Naive thymus-derived CD8-positive, alpha-beta T cell (primary cell): ENCODE measurements at places on chromosomes 4 and X.

DNA sequence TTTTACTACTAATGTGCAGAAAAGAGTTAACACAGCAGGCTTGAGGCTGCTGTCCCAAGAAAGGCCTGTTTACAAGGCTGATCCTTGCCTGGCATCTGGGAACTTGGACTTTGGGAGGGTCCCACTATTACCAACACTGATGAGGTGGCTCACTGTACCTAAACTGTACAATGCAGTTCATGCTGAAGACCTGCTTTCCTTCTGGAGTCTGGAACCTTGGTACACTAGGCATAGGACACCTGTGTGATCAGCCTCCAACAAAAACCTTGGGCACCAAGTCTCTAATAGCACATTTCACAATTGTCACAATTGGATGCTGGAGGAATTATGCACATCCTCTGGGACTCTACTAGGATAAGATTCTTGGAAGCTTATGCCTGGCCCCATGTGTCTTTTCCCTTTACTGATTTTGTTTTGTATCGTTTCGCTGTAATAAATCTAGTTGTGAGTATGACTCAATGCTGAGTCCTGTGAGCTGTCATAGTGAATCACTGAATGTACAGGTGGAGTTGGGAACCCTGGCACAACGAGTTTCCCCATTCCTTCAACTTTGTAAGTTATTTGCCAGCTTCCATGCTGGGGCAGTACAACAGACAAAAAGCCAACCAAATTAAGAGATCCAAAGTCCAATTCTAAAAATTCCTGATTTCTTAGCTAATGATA is 45.9 kb downstream of the TEC start:
- H3K36me3 ChIP-seq = peaks cover 25% of the 10 kb centered on the region
- H3K4me1 ChIP-seq = no peaks in the 10 kb centered on the region
- no peak overlapping the region for H3K27ac ChIP-seq
- no peak for DNase-seq
- H3K4me3 ChIP-seq = no peak overlapping the region

GRCh38 chrX:97522307-97522706 is 638.6 kb downstream of the RPA4 start:
- no peak overlapping the region for H3K27ac ChIP-seq
- no peaks in the 10 kb centered on the region for H3K4me1 ChIP-seq
- no peak overlapping the region for H3K4me3 ChIP-seq
- H3K36me3 ChIP-seq = peaks cover 8% of the 10 kb centered on the region
- H3K27me3 ChIP-seq = no peaks in the 10 kb centered on the region

DNA sequence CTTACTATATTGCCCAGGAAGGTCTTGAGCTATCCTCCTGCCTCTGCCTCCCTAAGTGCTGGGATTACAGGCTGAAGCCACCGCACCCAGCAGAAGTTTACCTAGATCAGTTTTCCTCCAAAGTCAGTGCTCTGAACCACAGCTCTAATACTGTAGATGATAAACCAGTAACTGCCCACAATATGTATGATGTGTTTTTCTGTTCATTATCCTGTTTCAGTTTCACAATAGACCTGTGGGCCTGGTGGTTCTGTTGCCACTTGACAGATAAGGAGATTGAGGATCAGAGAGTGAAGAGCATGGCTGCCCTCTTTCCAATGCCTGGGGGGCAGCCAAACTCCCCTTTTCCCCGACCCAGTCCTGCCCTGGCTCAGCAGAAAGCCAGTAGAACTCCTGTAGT is 87.0 kb downstream of the EFNB1 start:
- H3K36me3 ChIP-seq = no peaks in the 10 kb centered on the region
- no peaks in the 10 kb centered on the region for H3K4me1 ChIP-seq
- no peak for DNase-seq
- no peak overlapping the region for H3K27ac ChIP-seq
- H3K27me3 ChIP-seq = no peaks in the 10 kb centered on the region

- no peak for DNase-seq
- H3K4me3 ChIP-seq = no peak overlapping the region
- H3K27me3 ChIP-seq = no peaks in the 10 kb centered on the region
- no peaks in the 10 kb centered on the region for H3K36me3 ChIP-seq
Observed at GRCh38 chrX:103187953-103188475, 26.9 kb upstream of the BEX4 start.

GRCh38 chr4:152360045-152360410 is 175.9 kb downstream of the FBXW7 start:
- no peak for DNase-seq
- no peaks in the 10 kb centered on the region for H3K27me3 ChIP-seq
- peaks cover 5% of the 10 kb centered on the region for H3K36me3 ChIP-seq
- no peak overlapping the region for H3K4me3 ChIP-seq

DNA sequence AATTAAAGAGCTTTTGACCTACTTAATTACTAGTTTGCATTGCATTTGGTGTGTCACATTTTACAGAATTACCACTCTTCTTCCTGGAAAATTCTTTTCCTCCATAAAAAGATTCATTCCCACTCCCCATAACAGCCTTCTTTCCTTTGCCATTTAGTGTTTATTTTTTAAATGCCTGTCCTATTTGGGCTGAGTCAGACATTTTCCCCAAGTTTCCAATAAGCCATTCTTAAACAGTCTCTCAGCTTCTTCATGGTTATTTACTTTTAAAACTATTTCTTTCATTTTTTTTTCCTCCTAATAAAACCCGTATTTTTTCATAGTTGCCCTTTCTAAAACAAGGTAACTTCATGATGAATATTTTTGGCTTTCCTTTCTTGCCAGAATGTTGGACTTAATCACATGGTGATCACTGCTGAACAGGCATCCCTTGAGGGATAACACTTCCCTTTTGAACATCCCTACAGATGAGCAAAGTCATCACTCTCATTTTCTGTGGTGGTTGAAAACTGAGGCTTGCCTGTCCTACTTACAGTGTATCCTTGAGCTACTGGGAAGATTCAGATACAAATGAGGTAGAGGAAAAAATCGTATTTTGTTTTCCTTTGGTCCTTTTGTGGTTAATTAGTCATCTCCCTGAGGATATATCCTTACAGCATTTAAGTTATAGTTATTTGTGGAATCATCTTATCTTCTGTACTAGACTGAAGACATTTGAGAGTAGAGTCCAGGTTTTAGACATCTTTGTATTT is 520.5 kb upstream of the NR3C2 start:
- H3K4me3 ChIP-seq = no peak overlapping the region
- no peaks in the 10 kb centered on the region for H3K4me1 ChIP-seq
- DNase-seq = no peak
- no peaks in the 10 kb centered on the region for H3K36me3 ChIP-seq
- H3K27ac ChIP-seq = no peak overlapping the region

DNA sequence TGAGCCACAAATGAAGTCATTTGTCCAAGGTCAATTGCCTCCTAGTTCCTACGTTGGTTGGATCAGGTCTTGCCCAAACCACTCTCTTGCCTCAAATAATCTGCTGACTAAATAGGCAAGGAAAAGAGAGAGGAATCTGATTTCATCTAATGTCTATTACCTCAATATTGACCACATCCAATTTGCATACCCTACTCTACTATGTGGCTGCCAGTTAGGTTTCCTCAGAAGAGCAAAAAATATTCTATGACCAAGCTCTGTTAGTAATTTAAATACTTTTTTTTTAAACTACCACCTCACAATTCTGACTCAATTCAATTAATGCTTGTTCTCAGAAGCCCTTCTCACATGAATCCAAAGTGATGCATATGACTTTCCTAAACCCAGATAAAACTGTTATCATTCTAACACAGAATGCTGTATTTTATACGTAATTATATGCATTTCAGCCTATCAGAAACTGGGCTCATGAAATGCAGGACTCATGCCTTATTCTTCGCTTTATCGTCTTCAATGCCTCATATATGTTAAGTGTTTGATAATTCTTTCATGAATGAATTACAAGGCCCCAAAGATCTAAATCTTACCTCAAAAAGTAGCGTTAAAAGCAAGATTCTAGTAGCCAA is 98.6 kb downstream of the HUWE1 start:
- H3K4me3 ChIP-seq = no peak overlapping the region
- no peaks in the 10 kb centered on the region for H3K36me3 ChIP-seq
- no peak overlapping the region for H3K27ac ChIP-seq
- no peaks in the 10 kb centered on the region for H3K4me1 ChIP-seq

DNA sequence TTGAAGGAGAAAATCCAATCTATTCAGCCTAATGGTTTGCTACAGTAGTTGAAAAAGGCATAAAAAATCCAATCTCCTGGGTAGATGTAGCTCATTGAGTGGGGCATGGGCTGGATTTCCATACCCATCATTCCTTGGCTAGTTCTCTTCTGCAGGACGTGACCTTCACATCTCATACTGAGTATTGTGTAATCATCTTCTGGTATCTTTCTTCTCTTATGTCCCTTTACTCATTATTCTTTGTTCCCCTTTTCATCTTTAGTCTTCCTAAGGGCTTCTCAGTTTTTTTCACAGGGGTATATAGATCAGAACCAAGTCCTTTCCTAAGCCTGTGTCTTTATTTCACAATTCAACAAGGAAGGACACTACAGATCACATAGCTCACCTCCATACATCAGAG is 727.6 kb upstream of the MAGEB2 start:
- no peak overlapping the region for H3K4me3 ChIP-seq
- no peak overlapping the region for H3K27ac ChIP-seq
- H3K27me3 ChIP-seq = no peaks in the 10 kb centered on the region
- no peaks in the 10 kb centered on the region for H3K36me3 ChIP-seq
- H3K4me1 ChIP-seq = no peaks in the 10 kb centered on the region

GRCh38 chr4:170089274-170089667 is 485 bp downstream of the AADAT start:
- no peak for DNase-seq
- H3K27me3 ChIP-seq = peaks cover 30% of the 10 kb centered on the region
- peaks cover 22% of the 10 kb centered on the region for H3K4me1 ChIP-seq
- H3K27ac ChIP-seq = no peak overlapping the region
- H3K36me3 ChIP-seq = no peaks in the 10 kb centered on the region
- H3K4me3 ChIP-seq = peak overlapping the region; percentile 66

DNA sequence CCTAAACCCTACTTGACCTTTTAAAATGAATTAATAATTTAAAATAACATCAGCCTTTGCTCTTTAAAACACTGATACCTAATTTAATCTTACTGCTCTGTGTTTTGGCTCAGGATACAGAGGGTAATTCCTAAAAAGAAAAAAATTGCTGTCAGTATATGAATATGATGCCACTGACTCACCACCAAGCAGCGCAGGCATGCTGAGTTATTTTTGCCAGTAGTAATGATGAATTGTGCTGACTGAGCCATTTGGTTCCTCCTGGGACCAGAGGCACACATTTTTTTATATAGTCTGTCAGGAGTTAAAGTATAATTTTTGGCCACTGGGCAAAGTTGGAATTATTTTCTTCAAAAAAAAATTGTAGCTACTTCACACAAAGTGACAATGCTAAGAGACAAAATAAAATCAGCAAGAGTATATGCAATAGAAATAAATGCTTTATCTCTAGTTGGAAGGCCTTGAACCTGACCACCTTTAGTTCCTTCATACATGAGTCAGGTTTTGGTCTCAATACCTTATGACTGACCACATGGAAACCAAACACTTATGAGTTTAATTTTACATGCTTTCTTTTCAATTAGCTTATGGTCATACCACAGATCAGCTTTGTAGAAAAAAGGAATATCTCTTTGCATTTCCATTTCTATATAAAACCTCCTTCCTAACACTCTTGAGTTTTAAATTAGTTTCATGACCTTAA is 115.1 kb downstream of the PPP3CA start:
- no peaks in the 10 kb centered on the region for H3K27me3 ChIP-seq
- H3K4me3 ChIP-seq = no peak overlapping the region
- H3K4me1 ChIP-seq = peaks cover 12% of the 10 kb centered on the region
- no peak overlapping the region for H3K27ac ChIP-seq
- no peaks in the 10 kb centered on the region for H3K36me3 ChIP-seq

DNA sequence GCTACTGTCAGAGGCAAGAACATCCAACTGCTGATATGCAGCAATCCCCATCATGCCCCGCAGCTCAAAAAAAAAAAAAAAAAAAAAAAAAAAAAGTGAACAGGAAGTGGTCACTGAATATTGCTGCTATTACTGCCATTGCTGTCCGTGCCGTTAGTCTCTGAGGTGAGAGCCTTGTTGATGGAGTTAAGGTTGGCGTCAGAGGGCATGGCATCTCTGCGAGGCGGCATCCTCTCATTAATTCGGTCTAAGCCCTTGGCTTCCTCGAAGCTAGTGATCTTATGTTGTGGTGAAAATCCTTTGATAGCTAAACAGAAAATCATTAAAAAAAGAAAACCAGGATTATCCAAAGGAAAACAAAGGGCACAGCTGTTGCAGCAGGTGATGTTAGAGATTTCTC is 321.6 kb downstream of the PPP3CA start:
- H3K27me3 ChIP-seq = no peaks in the 10 kb centered on the region
- DNase-seq = no peak
- H3K4me3 ChIP-seq = no peak overlapping the region

DNA sequence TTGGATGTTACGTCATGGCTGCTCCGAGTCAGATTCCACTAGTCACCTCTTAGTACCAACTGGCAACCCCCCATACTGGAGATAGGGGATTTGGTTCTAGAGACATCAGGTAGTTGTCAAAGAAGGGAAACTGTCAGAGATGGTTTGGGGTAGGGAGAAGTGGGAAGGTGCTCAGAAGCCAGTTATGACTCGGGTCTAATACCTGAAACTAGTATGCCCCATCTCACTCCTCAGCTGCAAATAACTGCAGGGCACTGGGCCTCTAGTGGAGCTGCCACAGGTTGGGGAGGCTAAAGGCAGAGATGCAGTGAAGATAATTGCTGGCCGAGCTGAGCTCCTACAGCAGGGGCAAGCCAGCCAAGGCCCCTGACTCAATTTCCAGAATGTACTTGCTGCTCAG is 30.0 kb downstream of the OTUD6A start:
- H3K27ac ChIP-seq = no peak overlapping the region
- H3K4me3 ChIP-seq = no peak overlapping the region
- no peaks in the 10 kb centered on the region for H3K36me3 ChIP-seq
- no peaks in the 10 kb centered on the region for H3K4me1 ChIP-seq

- DNase-seq = no peak
- no peaks in the 10 kb centered on the region for H3K4me1 ChIP-seq
- H3K36me3 ChIP-seq = no peaks in the 10 kb centered on the region
- H3K4me3 ChIP-seq = no peak overlapping the region
- H3K27ac ChIP-seq = no peak overlapping the region
- no peaks in the 10 kb centered on the region for H3K27me3 ChIP-seq
Observed at GRCh38 chr4:34271479-34272355, 1972.6 kb downstream of the ARAP2 start.

DNA sequence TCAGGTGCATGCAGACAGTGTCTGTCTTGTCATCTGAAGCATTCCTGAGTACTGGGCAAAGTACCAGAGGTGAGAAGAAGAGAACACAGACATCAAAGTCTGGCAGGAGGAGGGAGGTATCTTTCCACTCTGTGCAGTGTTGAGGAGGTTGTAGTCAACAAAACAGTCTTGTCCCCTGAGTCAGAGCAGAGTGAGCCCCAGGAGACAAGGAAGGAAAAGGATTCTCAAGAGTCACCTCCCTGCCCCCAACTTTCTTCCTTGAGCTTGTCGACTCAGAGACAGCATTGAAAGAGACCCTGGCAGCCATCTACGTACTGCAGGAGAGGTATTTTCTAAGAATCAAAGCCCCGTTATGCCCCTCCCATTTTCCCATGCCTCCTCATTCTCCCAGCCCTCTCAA is 4.4 kb upstream of the SRPX start:
- H3K4me1 ChIP-seq = peaks cover 4% of the 10 kb centered on the region
- H3K36me3 ChIP-seq = no peaks in the 10 kb centered on the region
- DNase-seq = no peak
- H3K27me3 ChIP-seq = peaks cover 8% of the 10 kb centered on the region
- no peak overlapping the region for H3K27ac ChIP-seq
